ENCODE measurements at places on chromosomes 13 and 19.
A peak's percentile ranks its signal among the peaks of the same experiment; 100 is the strongest.

GRCh38 chr13:79112016-79112415, 294.0 kb downstream of the RBM26 start:
- no peak for DNase-seq

DNA sequence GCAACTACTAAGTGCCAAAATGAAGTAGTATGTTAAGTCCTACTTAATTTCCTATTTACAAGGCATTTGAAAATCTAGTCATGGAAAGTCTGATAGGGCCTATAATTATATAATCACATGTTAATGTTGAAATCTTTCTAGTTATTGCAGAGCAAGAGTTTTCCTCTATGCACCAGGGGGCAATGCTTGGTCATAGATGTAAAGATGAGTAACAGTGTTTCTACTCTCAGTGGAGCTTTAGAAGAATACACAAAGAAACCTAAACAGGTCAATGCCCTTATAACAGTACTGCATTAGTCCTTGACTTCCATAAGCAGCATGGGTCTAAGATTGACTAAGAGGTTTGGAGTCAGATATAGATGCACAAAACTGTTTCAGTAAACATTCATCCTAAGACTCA, 218.7 kb downstream of the KCTD12 start:
- no peak for DNase-seq

DNA sequence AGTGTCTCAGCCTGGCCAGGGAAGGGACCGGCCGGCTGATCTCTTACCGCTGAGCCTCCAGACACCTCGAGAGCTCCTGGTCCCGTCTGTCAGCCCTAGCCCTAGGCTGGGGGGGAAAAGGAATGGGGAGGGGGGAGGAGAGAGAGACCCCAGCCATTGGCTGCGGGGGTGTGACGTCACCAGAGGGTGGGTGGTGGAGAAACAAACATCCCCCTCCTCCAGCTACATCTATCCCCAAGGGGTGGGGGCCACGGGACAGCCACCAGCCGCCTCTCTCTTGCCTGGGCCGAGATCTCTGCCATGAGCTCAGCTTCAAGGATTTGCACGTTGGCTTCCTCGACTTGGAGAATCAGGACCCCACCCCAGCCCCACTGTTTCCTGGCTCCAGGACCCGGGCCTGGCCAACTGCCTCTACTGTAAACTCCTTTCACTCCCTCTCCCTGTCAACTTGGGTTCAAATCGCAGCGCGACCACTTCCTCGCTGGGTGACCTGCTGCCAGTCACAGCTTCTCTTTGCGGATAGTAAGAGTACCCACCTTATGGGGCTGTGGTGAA, at the start of gene PRX:
TSS of gene PRX (minus strand) at position 88 of the 555 bp plus-strand sequence. CDS start 5,446 bp downstream, outside the sequence.
- no peak for DNase-seq

DNA sequence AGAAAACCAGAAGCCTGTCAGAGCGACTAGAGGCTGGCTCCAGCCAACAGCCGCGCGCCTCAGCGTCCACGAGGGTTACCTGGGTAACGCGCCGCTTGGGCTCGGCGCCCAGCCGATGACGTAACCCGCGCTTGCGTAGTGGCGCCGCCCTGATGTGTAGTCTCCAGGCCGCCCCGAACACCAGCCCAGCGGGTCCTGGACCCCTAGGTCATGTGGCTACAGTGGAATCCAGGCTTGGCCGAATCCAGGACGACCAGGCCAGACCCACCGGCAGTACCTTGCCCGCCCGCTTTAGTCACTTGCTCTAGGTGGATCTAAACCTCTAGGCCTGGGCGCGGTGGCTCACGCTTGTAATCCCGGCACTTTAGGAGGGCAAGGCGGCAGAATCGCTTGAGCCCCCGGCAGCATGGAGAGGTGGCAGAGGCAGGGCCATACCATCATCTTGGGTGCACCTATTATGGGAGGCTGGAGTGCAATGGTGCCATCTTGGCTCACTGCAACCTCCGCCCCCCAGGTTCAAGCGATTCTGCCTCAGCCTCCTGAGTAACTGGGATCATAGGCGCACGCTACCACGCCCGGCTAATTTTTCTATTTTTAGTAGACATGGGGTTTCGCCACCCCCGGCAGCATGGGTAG, 7.2 kb upstream of the ZNF606 start:
- DNase-seq: peak; percentile 22

- no peak for DNase-seq
These were observed 69.8 kb downstream of the OLFM4 start for GRCh38 chr13:53098455-53098854.

DNA sequence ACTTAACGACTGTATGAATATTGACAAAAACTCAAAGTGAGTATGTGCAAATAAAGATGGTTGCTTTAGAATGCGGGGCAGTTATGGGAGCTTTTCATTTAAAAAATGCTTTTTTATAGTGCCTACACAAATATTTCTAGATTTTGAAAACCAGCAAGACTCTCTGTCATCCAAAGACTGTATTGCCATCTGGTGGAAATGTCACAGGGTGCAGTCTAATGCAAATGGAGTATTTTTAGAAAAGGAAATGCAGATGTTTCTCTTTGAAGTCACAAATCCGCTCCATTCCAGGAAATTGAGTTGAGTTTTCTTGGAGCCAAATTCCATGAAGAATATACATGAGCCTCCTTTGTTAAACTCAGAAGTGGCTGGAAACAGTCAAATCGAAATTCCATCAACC, 2.3 kb upstream of the C1QTNF9B start:
- no peak for DNase-seq

DNA sequence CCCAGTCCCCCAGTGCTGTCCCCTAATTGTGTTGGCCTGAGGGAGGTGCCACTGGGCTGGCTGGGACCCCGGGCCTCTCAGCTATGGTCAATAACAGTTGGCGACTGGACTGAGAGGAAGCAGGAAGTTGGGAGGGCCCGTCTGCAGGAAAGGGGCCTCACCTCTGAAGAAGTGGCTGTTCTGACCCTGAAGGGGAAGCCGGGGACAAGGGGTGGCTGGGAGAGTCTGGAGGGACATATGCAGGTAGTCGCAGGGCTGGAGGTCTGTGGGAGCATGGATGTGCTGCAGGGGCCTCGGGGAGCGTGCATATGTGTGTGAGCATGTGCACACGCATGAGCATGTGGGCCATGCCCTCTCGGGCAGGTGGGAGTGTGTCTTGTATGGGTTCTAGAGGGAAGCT, 5.9 kb downstream of the PKN1 start:
- no peak for DNase-seq

- no peak for DNase-seq
These were observed 314.8 kb downstream of the PCDH17 start for GRCh38 chr13:57946361-57946760.

GRCh38 chr13:88031980-88032559, 360.9 kb downstream of the SLITRK5 start:
- peak; percentile 59 for DNase-seq

DNA sequence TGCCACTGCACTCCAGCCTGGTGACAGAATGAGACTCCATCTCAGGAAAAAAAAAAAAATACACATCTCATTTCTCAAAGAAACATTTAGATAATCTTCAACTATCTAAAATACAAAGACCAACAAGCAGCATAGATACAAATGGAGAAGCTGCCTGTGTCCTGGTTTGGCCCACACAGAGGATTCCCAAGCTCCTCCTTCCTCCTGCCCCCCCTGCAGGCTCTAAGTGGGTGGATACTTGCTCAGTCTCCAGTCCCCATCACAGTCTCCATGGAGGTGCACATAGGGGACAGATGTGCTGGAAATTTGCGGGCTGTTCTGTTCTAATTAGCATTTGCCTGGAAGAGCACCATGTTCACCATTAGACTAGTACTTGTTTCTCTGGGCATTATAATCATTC, 59.9 kb downstream of the ABCC4 start:
- no peak for DNase-seq

DNA sequence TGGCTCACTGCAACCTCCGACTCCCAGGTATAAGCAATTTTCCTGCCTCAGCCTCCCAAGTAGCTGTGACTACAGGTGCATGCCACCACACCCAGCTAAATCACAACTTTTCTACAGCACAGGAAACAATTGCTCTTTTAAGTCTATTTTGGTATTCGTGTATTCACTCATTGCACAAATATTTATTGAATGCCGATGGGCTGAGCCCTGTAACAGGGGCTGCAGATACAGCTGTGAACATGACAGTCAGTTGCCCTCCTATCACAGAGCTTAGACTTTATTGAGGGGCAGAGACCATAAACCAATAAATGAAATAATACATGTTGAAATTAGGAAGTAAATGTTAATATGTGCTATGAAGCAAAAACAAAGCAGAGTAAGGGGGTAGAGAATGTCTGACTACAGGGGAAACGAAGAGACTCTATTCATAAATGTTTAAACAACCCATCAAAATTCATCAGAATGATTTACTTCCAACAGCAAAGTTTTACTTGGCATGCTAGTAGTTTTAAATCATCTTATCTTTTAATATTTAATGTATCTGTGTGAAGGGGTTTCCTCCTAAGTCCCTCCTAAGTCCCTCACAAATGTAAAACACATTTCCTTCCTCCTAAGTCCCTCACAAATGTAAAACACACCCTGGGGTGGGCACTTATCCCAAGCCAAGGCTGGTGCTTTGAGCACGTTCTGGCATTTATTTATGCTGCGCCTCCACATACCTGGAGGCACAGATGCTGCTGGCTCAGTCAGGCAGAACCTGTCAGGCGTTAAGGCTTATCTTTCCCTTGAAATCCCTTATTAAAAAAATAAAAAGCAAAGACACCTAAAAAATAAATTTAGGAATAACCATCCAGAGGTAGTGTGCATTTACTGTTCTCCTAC, 140.8 kb downstream of the MIPEP start:
- no peak for DNase-seq

DNA sequence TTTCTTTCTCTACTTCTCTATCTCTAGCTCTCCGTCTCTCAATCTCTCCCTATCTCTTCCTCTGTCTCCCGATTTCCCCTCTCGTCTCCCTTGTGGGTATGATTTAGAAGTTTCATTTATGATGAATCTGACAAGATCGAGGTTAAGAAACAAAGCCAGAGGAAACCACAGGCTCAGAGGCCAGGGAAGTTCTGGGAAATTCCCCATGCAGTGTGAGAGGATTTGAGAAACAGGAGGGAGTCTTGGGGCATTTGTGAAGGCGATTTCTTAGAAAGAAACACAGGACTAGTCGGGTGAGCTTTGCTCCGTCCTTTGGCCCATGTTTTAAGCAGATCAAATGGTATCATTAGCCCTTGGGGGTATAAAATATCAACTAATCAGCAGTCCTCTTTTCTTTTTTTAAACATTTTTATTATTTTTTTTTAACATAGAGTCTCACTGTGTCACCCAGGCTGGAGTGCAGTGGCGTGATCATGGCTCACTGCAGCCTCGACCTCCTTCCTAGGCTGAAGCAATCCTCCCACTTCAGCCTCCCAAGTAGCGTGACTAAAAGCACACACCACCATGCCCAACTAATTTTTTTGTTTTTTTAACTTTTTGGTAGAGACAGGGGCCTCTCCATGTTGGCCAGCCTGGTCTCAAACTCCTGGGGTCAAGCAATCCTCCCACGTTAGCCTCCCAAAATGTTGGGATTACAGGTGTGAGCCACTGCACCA, 25.8 kb downstream of the TNFSF9 start:
- DNase-seq: no peak

DNA sequence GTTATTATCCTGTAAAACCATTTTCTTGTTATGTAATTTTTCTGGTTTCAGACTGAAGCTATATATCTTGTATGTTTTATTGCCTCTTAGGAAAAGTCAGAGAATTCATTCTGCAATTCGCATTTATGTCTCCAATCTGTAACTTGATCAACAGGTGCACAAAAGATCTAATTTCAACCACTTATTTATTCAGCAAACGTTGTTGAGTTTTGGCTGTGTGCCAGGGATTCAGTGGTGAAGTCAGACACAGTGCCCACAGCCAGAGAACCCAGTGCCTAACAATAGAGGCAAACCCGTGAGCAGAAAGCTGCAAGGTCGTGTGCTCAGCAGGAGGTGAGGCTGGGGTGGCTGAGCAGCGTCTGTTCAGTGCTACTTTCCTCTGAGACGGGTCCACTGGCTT, 119.5 kb upstream of the MCF2L start:
- DNase-seq: no peak

- no peak for DNase-seq
These were observed 29.4 kb upstream of the PTPRS start for GRCh38 chr19:5369962-5370367.

GRCh38 chr19:50420127-50420526, 1.4 kb downstream of the SPIB start:
- no peak for DNase-seq

DNA sequence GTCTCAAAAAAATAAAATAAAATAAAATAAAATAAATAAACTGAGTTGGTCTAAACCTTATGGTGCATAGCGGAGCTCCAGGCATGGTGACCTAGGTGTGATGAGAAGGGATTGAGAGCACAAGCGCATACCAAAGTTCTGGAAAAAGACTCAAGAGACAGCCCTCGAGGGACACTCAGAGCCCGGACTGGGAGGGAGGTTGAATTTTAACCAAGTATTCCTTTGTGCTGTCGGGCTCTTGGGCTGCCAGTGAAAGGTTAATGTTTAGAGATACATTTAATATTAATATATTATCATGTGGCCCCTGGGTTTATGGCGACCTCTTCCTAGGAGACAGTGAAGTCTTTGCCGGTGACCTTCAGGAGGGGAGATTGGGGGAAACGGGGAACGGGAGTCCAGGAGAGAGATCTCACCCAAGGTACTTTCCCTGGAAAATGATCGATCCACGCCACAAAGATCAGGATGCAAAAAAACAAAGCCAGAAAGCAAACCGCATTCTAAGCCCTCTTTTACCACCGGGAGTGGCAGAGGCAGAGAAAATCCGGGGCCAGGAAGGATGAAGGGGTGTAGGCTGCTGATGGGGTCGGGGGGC, 1.6 kb downstream of the FUT6 start:
- DNase-seq: no peak

DNA sequence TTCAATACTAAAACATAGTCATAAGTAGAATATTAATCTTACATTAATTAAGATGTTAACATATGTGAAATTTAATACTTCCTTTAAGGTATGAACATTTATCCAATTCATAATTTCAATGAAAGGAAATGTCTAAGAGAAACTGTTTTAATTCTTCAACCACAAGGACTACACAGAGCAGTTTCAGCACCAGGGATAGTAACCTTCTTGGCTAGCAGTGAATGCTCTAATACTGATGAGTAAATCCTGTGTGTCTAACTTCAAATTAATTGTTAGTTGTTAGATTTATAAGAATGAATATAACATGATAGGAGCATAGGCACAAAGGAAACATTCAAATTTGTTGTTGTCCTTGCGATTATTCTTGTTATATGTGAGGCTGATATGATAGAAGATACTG, 15.6 kb upstream of the NBEA start:
- DNase-seq: no peak

DNA sequence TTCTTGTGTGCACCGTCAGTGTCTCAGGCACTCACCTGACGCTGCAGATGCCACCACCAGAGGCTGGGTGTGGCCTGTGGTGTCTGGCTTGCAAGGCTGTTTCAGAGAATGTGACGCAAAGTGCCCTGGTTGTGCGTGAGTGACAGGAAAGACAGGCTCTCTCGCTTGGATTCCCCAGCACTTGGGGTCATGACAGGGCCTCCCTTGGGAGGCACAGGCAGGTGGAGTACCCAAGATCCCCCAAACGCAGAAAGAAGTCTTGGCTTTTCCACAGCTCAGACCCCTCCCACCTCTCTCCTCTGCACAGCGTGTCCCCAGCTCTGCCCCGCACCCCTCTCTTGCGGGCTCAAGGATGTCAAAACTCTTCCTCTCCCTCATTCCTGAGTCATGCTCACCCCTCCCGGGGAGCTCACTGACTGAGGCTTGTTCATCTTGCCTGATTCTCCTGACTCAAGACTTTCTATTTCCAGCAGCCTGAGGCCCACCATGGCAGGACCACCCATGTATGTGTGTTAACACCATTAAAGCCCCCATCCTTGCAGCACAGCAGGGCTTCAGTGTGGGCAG, 21.0 kb downstream of the DHX34 start:
- DNase-seq: no peak

GRCh38 chr13:70310396-70311119, 202.3 kb upstream of the KLHL1 start:
- DNase-seq: peak; percentile 22

Measured in epithelial cell of proximal tubule (primary cell).